NCI-H1105 treated with DMSO at 0.1 percent for 48 hours (cell line): ENCODE measurements at places on chromosomes 5 and 9.

DNA sequence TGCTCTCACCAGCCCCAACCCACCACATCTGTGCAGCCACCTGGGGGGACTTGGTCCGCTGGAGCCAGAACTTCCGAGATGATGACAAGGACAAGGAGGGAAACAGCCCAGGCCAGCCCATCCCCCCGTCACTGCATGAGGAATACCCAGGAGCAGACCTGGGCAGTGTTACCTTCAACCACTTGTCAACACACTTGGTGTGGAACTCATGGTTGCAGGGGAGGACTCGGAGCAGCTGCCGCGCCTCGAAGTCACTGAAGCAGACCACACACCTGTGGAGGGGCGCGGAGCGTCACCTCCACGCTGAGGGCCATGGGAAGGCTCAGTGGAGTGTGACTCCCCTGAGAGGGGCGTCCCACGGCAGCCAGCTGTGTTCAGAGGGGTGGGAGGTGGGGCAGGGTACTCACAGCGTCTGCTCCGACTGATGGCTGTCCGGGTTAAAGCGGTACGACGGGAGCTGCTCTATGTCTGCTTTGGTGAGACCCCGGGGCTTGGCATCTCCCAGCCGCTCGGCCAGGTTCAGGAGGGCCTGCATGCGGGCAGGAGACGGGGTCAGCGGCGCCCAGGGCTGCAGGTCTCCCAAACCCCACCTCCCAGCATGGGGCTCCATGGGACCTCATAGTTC, 8.0 kb downstream of the RNF44 start:
- DNase-seq: no peak

- no peak for DNase-seq
These were observed 4.1 kb downstream of the EQTN start for GRCh38 chr9:27292659-27293405.

- no peak for DNase-seq
These were observed 2.9 kb downstream of the KCNV2 start for GRCh38 chr9:2720179-2720654.

GRCh38 chr9:121860744-121861143, 209.3 kb downstream of the DAB2IP start:
- no peak for DNase-seq
